NCI-H510A treated with DMSO at 0.1 percent for 48 hours (cell line): ENCODE measurements at places on chromosomes 7 and 10.

DNA sequence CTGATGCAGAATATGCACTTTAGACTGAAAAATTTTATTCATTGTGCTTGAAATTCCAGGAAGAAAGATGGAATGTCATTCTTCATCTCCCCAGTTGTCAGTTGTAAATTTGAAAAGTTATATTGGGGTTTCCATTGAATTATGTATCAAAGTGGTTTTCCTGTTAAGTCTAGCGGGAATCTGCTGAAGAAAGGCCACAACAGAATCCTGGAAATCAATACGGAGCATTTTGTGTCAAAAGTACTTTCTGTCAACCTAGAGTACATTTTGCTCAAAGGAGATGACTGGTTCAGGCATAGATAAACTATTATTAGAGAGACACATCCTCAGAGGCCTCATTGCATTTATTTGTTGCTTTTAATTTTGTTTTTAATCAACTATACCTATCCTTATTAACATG lies 538.2 kb upstream of the SEMA3D start:
- DNase-seq: no peak

GRCh38 chr10:49228677-49229076 lies 40.5 kb upstream of the TMEM273 start:
- DNase-seq: peak; percentile 11

- no peak for DNase-seq
These were observed 26.9 kb downstream of the CCDC3 start for GRCh38 chr10:12974491-12975199.

DNA sequence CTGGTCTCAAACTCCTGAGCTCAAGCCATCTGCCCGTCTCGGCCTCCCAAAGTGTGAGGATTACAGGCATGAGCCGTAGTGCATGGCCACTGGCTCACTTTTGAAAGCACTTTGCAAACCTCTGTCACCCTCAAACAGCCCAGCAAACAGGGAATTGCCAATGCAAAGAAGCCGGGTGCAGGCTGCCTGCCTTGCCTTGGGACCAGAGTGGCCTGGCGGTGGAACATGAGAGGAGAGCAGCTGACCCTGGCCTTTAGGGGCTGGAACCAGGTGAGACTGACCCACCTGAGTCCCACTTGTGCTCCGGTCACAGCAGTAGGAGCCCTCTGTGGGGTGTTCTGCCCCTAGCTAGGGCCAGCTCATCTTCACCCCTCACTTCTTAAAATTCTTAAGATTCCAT lies 237.1 kb upstream of the GALNT17 start:
- DNase-seq: no peak

GRCh38 chr7:50655020-50655419 lies 89.8 kb upstream of the DDC start:
- no peak for DNase-seq

DNA sequence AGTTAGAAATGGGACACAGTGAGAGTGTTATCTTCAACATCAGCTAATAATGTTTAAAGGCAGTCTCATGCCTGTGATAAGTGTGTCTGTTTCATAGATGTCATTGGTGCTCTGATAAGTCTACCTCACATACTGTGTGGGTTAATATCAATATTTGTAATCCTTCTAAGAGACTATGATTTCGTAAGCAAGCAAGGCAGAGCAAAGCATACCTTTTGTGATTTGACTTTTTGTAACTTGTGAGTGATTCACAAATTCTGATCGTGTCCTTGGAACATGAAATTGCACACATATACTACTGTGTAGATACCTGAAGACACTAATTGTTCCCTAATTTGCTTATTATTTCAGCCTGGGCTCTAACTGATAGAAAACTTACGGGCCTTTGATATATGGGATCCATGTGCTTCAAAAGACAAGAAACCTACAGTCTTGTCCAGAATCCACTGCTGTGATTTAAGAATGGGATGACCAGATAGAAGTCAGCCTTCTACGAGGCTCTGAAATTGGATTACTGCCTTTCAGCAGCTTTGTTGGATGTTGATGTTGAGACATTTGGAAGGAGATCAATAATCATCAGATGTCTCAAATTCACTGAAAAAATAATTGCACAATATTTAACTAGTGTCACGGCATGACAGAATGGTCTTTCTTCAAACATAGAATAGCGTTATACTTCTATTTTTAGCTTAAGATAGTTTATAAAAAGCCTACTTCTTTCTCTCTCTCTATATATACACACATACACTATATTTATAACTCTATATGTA lies 63.2 kb upstream of the KLF6 start:
- DNase-seq: no peak

DNA sequence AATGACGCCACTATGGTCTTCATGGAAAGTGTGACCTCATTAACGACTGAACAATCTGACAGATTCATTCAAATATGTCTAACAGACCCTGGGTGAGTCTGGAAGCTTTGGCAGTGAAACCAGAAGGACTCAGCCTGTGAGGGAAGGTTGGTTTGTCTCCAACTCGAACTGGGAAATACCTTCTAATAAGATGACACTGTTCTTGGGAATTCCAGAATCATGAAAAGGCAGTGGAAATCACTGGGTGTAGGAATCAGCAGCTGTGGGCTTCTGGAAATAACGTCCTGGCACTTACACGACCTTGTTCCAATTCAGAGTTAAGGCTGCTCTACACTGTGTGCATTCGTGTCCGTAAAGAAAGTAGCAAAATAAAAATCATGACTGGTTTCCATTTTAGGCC lies 75.1 kb downstream of the DGKI start:
- no peak for DNase-seq

GRCh38 chr10:69328380-69328735 lies 50.1 kb downstream of the HK1 start:
- no peak for DNase-seq
